ENCODE measurements at places on chromosomes 12 and 14. TPM values are rescaled to one million over a fixed set of nuclear protein-coding genes. Genes with fewer than 3 reads are reported as not detected.

Gene PTCSC3
- total RNA-seq: not detected

Gene LRRC43
- total RNA-seq: 0.52 TPM

Gene PDE3A
- total RNA-seq: 1.3 TPM

Gene ERP27
- total RNA-seq: 8.3 TPM

Gene TAS2R9
- total RNA-seq: not detected

Gene SYCP3
- 0.21 TPM for total RNA-seq

Gene KRT83
- total RNA-seq: not detected

Gene FRMD6
- total RNA-seq: 1.0 TPM

Gene RERGL
- not detected for total RNA-seq

Gene SLC7A8
- total RNA-seq: 0.21 TPM

Gene BCL11B
- 101 TPM for total RNA-seq

Gene SUOX
- total RNA-seq: 2.4 TPM

Gene B4GALNT3
- total RNA-seq: 0.10 TPM

Gene TAS2R13
- total RNA-seq: 0.94 TPM

Gene APOLD1
- total RNA-seq: 1.8 TPM

Gene CIROP
- not detected for total RNA-seq

Gene IGF1
- not detected for total RNA-seq

Gene VRTN
- total RNA-seq: not detected

Gene ADGRD1
- 2.3 TPM for total RNA-seq

Gene SAMD4A
- total RNA-seq: 2.0 TPM

Gene SMIM41
- 0.42 TPM for total RNA-seq

Gene SERPINA4
- total RNA-seq: 0.10 TPM

Gene CBLN3
- 0.84 TPM for total RNA-seq

Gene C1RL
- 10.6 TPM for total RNA-seq

Gene SDR9C7
- total RNA-seq: not detected

Gene SSPN
- total RNA-seq: 0.10 TPM

Gene DDIT3
- total RNA-seq: 130 TPM

Gene NUMB
- total RNA-seq: 41.1 TPM

Gene CD63
- total RNA-seq: 184 TPM

Gene A2M
- total RNA-seq: not detected

Gene ADAMTS20
- total RNA-seq: not detected

Gene C12orf54
- total RNA-seq: not detected

Gene ABCD2
- total RNA-seq: 4.8 TPM

Gene AJUBA
- 0.21 TPM for total RNA-seq

Gene FAM186B
- 0.84 TPM for total RNA-seq

Gene KRT82
- not detected for total RNA-seq

Gene RERG
- total RNA-seq: not detected

Gene SPTLC2
- total RNA-seq: 33.6 TPM

Gene CDKN3
- 0.52 TPM for total RNA-seq

Gene CACNA1C
- 0.10 TPM for total RNA-seq

Gene RNASE4
- total RNA-seq: 5.7 TPM

Gene CLEC12A
- total RNA-seq: 33.7 TPM

Gene TRHDE
- total RNA-seq: 0.21 TPM

Gene PRB2
- total RNA-seq: not detected

Gene FAM181A
- not detected for total RNA-seq

Gene CAPZA3
- not detected for total RNA-seq

Gene MSI1
- total RNA-seq: not detected

Gene OAS1
- 7.7 TPM for total RNA-seq

Gene SERPINA9
- total RNA-seq: not detected

Gene KLRB1
- 45.7 TPM for total RNA-seq

Gene GDF3
- not detected for total RNA-seq

Gene OR6C2
- total RNA-seq: not detected

Gene C14orf132
- 1.0 TPM for total RNA-seq

Gene MGP
- total RNA-seq: 0.31 TPM

Gene DAD1
- total RNA-seq: 83.6 TPM

Gene SLC2A14
- total RNA-seq: 0.21 TPM

Gene CLEC4A
- total RNA-seq: 31.3 TPM

Gene AACS
- total RNA-seq: 3.8 TPM

Gene LYZ
- total RNA-seq: 5,492 TPM

Gene CAND1
- total RNA-seq: 127 TPM

All from mononuclear cell (primary cell).